ENCODE measurements at places on chromosomes 13 and 19. TPM values are rescaled to one million over a fixed set of nuclear protein-coding genes. Genes with fewer than 3 reads are reported as not detected.

Gene ZNF682
- 16.9 TPM for total RNA-seq

Gene SCN1B
- 0.85 TPM for total RNA-seq

Gene RNF113B
- total RNA-seq, result not detected

Gene ZNF554
- total RNA-seq, result 3.6 TPM

Gene KLK4
- not detected for total RNA-seq

Gene C19orf85
- not detected for total RNA-seq

Gene KRTDAP
- total RNA-seq, result not detected

Gene TLE6
- 5.4 TPM for total RNA-seq

Gene ZNF888
- total RNA-seq, result 9.8 TPM

Gene PCDH9
- total RNA-seq, result 0.17 TPM

Gene RANBP3
- 108 TPM for total RNA-seq

Gene DPY19L3
- total RNA-seq, result 15.7 TPM

Gene RDH8
- not detected for total RNA-seq

Gene ZNF799
- total RNA-seq, result 7.6 TPM

Gene INAFM1
- 15.4 TPM for total RNA-seq

Gene SMIM44
- total RNA-seq, result not detected

Gene FLT3LG
- total RNA-seq, result 282 TPM

Gene FSD1
- total RNA-seq, result 21.8 TPM

Gene ZNF429
- total RNA-seq, result 14.3 TPM

Gene GPR12
- total RNA-seq, result not detected

Gene KISS1R
- 2.9 TPM for total RNA-seq

Gene FXYD1
- not detected for total RNA-seq

Gene KLF5
- total RNA-seq, result 6.1 TPM

Gene ELSPBP1
- total RNA-seq, result not detected

Gene NLRP4
- total RNA-seq, result not detected

Gene ZNF534
- not detected for total RNA-seq

Gene RFPL4AL1
- not detected for total RNA-seq

Gene KIRREL2
- total RNA-seq, result 3.0 TPM

Gene HCST
- 190 TPM for total RNA-seq

Gene GRWD1
- 36.0 TPM for total RNA-seq

Gene KLK12
- total RNA-seq, result not detected

Gene MIA
- 3.0 TPM for total RNA-seq

Gene TPTE2
- total RNA-seq, result not detected

Gene ZNF433
- total RNA-seq, result 1.5 TPM

Gene ZNF536
- total RNA-seq, result not detected

Gene COPE
- 213 TPM for total RNA-seq

Gene ACP7
- total RNA-seq, result not detected

Gene VSTM2B
- not detected for total RNA-seq

Gene SLAIN1
- 33.0 TPM for total RNA-seq

Gene RASGRP4
- total RNA-seq, result 0.31 TPM

Gene ACER1
- 0.55 TPM for total RNA-seq

Gene RDH13
- total RNA-seq, result 25.9 TPM

Gene POU4F1
- 0.11 TPM for total RNA-seq
